Endothelial cell of coronary artery (primary cell): ENCODE measurements at places on chromosomes 6 and 20. TPM values are rescaled to one million over a fixed set of nuclear protein-coding genes. Genes with fewer than 3 reads are reported as not detected.

The TULP4 gene
- total RNA-seq, result 63.7 and 85.8 TPM in 2 replicates

The ADGRF5 gene
- total RNA-seq, result 2.0 and 6.2 TPM in 2 replicates

The ZFP57 gene
- total RNA-seq, result 0.99 TPM in 1 of 2 replicates, not detected in the other

The CDSN gene
- under 0.01 TPM in 1 of 2 replicates, not detected in the other for total RNA-seq

The CALHM5 gene
- total RNA-seq, result 8.4 and 8.5 TPM in 2 replicates

The COX4I2 gene
- total RNA-seq, result not detected in 2 replicates

The TFAP2D gene
- not detected in 2 replicates for total RNA-seq

The GZF1 gene
- total RNA-seq, result 18.4 and 28.7 TPM in 2 replicates

The NQO2 gene
- 11.7 and 13.9 TPM in 2 replicates for total RNA-seq

The KCNQ2 gene
- total RNA-seq, result not detected in 2 replicates

The VSX1 gene
- total RNA-seq, result not detected in 2 replicates

The PHACTR3 gene
- not detected in 2 replicates for total RNA-seq

The SYNDIG1 gene
- total RNA-seq, result not detected in 2 replicates

The BMP2 gene
- total RNA-seq, result 6.7 and 16.6 TPM in 2 replicates

The HLA-DRA gene
- not detected in 2 replicates for total RNA-seq

The MED20 gene
- 28.0 and 30.4 TPM in 2 replicates for total RNA-seq

The ZBTB46 gene
- 7.8 and 12.8 TPM in 2 replicates for total RNA-seq

The IL17F gene
- not detected in 2 replicates for total RNA-seq

The SRF gene
- total RNA-seq, result 15.7 and 17.7 TPM in 2 replicates

The PTPN1 gene
- 41.4 and 47.2 TPM in 2 replicates for total RNA-seq
